ENCODE measurements at places on chromosomes 6 and 20. TPM values are rescaled to one million over a fixed set of nuclear protein-coding genes. Genes with fewer than 3 reads are reported as not detected.

The ADGRF4 gene
- total RNA-seq: 0.25 TPM

The SIRPB1 gene
- total RNA-seq: 0.31 TPM

The SUMO4 gene
- total RNA-seq: not detected

The ZBTB46 gene
- 3.1 TPM for total RNA-seq

The FAM83D gene
- 66.2 TPM for total RNA-seq

The GATA5 gene
- 0.41 TPM for total RNA-seq

The PNPLA1 gene
- total RNA-seq: not detected

The CGA gene
- not detected for total RNA-seq

The BPIFB4 gene
- total RNA-seq: not detected

The KIZ gene
- total RNA-seq: 10.5 TPM

The FOXQ1 gene
- 0.52 TPM for total RNA-seq

The NOL7 gene
- 110 TPM for total RNA-seq
